AG09309 (cell line): ENCODE measurements at places on chromosomes 6 and 20.
A peak's percentile ranks its signal among the peaks of the same experiment; 100 is the strongest.

GRCh38 chr20:13683833-13684232, 45.1 kb upstream of the TASP1 start:
- no peak for DNase-seq

GRCh38 chr6:108750801-108751200, 97.4 kb upstream of the ARMC2 start:
- DNase-seq: peak; percentile 90

DNA sequence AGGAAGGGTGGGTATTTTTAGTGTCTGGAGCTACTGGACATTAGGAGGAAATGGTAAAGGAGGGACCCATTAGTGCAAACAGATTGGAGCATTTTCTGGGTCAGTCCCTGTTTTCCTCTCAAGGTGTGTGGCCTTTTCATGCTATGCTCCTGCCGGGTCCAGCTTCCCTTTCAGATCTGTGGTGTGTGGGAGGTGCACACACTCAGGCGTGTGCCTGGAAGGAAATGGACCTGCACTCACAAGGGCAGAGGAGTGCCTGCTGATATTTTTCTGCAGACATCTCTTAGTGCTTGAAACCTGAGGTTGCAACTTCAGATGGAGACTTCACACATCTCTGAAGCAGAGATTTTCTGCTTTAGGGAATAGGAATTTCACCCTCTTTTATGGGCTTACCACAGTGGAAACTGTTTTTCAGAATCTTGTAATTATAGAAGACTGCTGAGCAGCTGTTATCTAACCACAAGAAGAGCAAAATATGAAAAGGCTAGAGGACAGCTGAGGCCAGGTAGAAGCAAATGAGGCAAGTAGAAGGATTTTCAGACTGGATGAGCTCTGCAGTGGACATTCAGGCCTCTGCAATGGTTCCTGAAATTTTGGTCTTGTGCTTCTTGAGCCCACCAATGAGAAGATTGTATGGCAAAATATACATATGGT, 764.3 kb downstream of the QKI start:
- DNase-seq: no peak

DNA sequence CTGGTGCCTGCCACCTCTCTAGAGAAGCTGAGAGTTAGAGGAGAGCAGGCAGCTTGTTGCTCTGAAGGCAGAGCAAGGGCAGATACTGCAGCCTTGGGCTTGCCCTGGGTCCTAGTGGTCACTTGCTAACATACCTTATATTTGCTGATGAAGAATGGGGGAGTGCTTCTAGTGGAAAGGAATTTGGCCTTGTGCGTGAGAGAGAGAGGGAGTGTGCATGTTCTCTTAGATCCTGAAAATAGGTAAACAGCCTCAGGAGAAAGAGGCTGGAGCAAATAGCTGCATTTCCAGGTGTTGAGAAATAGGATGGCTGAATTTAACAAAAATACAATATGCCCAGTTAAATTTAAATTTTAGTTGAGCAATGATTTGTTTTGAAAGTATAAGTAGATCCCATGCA, 724.5 kb upstream of the FLRT3 start:
- no peak for DNase-seq

DNA sequence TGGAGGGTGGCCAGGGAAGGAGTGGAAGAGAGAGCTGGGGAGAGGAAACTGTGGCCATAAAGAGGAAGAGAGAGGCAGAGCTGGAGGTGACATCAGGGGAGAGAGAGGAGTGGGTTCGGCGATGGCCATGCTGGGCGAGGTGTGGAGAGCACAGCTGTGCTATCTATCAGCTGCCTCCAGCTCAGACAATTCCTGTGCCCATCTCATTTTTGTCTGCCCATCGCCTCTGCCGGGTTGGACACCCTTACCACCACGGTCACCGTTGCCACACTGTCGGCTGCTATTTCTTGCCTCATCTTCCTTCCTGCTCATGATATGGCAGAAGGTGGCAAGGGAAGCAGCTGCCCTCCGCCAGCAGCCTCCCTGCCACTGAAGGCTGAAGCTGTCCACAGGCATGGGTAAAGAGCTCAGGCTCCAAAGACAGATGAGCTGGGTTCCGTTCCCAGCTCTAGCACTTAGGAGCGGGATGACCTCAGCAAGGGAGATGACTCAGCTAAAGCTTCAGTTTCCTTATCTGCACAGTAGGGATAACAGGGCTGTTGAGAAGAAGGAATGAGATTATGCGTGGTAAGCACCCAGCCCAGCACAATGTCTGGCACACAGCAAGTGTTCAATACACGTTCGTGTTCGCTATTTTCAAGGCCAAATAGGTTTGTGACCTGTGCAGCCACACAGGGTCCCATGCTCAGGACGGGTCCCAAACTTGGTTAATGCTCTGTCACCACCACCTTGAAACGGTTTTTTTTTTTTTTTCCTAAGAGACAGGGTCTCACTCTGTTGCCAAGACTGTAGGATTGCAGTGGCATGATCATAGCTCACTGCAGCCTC, 21.9 kb upstream of the TAF8 start:
- no peak for DNase-seq

- no peak for DNase-seq
Observed at GRCh38 chr20:53623454-53624211, 30.0 kb upstream of the ZNF217 start.

GRCh38 chr20:29741894-29742698, 1515.4 kb upstream of the DEFB115 start:
- DNase-seq: no peak

DNA sequence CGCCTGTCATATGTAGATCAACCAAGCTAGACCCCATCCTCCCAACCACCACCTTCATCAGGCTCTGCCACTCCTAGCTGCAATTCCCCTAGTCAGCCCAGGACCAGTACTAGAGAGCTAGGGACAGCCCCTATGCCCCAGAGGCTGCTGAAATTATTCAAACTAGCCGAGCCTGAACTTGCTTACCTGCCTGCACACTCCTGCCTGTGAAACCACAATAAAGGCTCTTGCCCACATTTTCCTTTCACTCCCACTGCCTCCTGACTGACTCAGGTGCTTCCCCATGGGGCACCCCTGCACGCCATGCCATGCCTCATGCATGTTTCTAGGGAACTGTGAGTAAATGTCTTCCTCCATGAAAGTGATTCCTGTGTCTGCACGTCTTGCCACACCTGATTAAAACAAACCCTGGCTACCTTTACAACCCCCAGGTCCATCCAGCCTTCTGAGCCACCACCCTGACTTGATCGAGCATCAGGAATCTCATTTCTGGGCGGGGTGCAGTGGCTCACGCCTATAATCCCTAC, 66.5 kb upstream of the IER3 start:
- DNase-seq: no peak

GRCh38 chr6:51996296-51996947, 91.0 kb downstream of the PKHD1 start:
- DNase-seq: no peak

DNA sequence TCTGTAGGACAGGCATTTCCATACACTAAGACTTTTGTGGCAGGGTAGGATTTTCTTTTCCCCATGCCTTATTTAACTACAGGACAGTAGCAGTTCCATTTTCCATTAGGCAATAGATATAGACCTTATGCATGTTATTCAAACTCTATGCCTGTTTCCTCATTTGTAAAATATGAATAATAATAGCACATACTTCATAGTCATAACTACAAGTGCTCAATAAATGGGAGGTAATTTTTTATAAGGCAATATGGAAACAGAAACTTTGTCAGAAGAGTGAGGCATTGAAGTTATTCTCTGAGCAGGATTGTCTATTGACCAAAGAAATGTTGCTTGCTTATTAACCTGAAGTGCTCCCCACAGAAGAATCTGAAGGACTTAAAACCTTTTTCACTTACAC, 41.9 kb upstream of the TNFRSF21 start:
- no peak for DNase-seq

DNA sequence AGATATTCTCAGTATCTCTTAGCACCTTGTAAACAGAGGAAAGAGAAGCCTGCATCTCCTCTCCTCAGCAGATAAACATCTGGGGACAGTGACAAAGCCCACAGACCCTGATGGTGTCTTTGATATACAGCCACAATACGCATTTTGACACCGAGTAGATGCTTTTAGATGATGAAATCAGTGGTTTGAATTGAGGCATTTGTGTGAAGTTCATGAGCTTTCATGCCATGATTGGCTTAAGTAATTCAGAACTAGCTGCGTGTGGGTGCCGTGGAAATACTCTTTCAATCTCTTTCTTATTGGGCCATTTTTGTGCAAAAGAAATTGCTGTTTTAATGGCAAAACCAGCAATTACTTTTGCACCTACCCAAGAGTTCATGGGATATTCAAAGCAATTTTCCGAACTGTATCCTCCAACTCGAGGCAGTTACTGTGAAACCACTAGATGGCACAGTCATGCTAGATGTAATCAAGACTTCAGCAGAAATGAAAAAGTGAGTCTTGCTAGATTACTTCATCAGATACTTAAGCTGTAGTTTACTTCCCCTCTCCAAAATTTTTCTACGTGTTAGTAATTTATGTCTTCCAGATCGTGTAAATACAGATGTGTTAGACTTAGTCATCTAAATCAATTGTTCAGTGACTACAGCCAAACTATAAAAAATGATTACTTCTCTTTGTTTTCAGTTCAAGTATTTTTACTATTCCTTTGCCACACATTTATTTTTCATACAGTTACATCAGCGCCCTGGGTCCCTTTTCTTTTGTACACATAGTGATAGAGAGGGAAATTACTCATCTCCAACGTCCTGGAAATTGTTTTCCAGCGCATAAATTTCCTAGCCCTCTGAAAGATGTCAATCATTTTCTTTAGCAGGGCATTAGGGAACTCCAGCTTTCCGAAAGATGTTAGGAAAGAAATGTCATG, 49.4 kb downstream of the IYD start:
- peak; percentile 83 for DNase-seq

- no peak for DNase-seq
Observed at GRCh38 chr6:5765141-5765760, 241.5 kb downstream of the NRN1 start.

GRCh38 chr6:149566410-149567193, 427 bp downstream of the GINM1 start:
- no peak for DNase-seq

DNA sequence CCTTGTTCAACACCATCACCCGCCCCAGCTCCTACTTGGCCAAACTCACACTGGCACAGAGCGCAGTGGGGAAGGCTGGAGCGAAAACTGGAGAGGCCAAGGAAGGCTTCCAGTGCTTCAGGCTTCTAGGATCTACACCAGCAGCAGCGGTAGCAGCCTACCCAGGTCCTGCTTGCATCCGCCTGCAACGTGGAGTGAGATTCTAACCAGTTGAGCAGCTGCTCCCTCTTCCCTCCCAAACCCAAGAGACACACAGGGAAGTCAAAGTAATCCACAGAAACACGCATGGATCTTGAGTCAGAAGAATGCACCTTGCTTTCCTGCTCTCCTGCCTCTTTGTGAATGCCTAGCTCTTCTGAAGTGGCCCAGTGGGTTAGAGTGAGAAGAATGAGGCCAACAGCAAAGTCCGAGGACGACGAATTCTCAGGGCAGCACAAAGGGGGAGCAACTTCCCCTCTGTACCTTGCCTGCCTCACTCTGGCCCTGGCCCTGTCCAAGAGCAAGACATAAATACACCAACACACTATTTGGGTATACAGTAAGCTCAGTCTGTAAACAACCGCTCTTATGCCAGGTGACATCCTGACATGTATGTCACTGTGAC, 95.9 kb upstream of the FOXQ1 start:
- no peak for DNase-seq

DNA sequence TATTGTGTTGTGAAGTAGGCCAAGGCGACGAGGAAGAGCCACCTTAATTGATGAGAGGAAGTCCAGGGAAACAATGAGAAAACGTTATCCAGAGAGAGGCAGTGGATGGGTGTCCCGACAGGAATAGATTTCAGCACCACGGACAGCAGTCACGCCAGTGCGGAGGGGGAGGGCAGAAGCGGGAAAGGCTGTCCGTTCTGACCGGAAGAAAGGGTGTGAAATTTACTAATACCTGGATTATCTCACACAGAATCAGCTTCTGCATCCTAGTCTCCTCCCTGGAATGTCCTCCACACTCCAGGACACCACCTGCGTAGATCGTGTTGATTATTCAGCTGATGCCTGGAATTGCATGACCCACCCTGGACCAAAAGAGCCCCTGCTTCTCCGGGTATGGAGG, 7.4 kb upstream of the BPIFA3 start:
- DNase-seq: peak; percentile 2

GRCh38 chr6:134708079-134708478, 241.8 kb downstream of the ALDH8A1 start:
- DNase-seq: no peak

- DNase-seq: no peak
Observed at GRCh38 chr20:62911701-62912280, 14.5 kb downstream of the DIDO1 start.

DNA sequence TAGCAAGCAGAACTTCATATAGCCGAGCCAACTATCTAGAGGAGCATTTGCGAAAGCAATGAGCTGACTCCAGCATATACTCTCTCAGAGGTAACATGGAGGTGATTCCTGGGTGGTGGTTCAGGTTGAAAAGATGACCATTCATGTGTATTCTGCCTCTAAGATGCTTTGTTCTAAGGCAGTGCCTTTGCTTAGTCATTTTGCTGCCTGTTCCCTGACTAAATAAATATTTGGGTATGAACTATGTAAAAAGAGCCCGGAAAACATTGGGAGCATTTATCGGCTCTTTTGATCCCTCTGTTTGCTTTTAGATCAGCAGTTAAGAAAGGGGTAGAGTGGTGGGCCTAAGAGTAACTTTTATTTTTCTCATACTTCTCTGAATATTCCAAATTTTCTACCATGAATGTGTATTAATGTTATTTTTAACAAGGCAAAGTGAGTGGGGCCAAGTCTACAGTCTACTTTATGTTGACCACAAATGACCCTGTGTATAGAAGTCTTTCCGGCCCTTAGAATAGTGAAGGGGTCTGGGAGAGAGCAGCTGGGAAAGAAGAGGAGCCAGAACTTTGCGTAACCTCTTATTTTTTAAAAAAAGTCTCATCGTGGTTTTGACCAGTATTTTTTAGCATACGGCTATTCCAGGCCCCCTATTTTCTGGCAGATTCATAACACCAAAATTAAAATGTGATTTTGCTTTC, 206.5 kb upstream of the EYA4 start:
- no peak for DNase-seq

GRCh38 chr20:34907616-34908469, 31.4 kb downstream of the ACSS2 start:
- DNase-seq: peak; percentile 50

DNA sequence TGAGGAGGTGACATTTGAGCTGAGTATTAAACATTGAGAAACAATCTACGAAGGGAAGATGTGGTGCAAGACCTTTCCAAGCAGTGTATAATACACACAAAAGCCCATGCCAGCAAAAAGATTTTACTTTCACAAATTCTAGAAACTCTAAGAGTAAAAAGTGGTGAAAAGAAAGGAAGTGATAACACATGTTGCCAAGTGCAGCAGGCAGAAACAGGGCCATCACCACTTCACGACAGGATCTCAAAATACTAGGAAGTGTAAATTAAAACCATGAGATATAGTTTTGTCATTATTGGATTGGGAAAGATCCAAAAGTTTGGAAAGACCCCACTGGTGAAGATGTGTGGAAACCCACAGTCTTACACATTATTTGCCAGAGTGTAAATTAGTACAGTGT, 1.7 kb upstream of the ENTPD6 start:
- no peak for DNase-seq

DNA sequence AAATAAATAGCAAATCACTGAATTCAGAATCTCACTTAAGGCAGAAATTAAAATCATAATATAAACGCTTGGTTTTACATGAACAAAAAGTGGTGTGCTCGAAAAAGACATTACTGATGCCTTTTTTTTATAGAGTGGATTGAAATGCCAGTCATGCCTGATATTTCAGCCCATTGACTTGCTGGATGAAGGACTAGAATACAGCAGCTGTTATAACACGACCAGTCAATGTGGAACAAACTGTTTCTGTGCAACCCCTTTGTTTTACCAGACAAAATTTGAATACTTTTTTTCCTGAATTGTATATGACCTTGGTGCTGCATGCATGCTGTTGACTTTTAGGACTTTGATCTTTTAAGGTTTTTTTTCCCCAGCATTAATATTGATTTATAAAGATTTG, 150.0 kb downstream of the QKI start:
- no peak for DNase-seq
